ENCODE measurements at places on chromosomes 7 and 10.
A peak's percentile ranks its signal among the peaks of the same experiment; 100 is the strongest.

- no peak for DNase-seq
These were observed 14.5 kb downstream of the CARD11 start for GRCh38 chr7:3029138-3029537.

- DNase-seq = peak; percentile 70
These were observed 53.8 kb upstream of the LRRC4 start for GRCh38 chr7:128084896-128085608.

- DNase-seq = no peak
These were observed 71.6 kb downstream of the HERPUD2 start for GRCh38 chr7:35623381-35623780.

GRCh38 chr7:21948887-21949540 lies 3.3 kb upstream of the CDCA7L start:
- no peak for DNase-seq

- no peak for DNase-seq
These were observed 30.1 kb downstream of the SMNDC1 start for GRCh38 chr10:110274647-110275046.

GRCh38 chr7:25671111-25671510 lies 442.8 kb upstream of the NPVF start:
- no peak for DNase-seq

GRCh38 chr10:104895541-104895940 lies 254.5 kb downstream of the SORCS3 start:
- no peak for DNase-seq

DNA sequence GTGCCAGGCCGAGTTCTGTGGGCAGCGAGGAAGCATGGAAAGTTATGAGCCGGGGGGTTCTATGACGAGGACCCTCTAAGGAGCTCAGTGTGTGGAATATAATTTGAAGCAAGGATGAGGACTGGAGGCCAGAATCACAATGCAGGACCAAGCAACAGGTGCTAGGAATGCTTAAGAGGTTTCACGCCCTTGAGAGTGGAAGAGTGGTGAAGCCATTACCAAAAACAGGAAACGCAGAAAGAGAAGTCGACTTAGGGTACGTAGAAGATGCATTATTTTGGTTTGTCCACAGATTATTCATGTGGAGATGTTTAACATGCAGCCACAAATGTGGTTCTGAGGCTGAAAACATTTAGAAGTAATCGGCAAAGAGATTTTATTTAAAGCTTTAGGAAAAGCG lies 78.7 kb downstream of the PIP4K2A start:
- no peak for DNase-seq

DNA sequence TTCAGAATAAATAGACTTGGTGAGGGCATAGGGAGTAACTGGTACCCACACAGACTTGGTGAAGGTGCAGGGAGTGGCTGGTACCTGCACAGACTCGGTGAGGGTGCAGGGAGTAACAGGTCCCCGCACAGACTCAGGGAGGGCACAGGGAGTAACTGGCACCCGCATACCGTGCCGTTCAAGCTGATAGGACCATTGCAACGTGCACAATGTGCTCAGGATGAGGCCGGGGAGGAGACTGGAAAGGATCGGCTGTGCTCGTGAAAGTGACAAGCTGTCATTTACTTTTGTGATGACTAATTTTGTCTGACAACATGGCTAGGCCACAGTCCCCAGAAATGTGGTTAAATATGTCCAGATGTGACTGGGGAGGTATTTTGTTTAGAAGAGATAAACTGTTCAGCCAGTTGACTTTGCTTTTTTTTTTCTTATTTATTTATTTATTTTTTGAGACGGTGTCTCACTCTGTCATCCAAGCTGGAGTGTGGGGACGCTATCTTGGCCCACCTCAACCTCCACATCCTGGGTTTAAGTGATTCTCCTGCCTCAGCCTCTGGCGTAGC lies 76.2 kb upstream of the NMT2 start:
- no peak for DNase-seq

DNA sequence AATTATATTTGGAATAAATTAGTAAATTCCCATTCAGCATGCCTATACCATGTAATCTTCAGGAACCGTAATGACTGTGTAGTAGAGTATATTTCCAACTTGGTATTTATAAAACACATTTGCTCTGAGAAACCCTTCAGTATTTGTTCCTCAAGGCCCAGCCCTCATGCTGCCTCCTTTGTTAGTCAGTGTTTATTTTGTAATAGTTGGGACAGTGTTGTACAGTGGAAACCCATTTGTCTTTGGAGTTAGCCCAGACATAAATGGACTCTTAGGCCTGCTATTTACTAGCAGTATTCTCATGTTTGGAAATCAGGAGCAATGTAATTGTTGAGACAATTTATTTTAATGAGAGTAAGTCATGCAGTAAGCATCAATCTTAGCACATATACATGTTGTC lies 686.9 kb downstream of the AUTS2 start:
- no peak for DNase-seq

DNA sequence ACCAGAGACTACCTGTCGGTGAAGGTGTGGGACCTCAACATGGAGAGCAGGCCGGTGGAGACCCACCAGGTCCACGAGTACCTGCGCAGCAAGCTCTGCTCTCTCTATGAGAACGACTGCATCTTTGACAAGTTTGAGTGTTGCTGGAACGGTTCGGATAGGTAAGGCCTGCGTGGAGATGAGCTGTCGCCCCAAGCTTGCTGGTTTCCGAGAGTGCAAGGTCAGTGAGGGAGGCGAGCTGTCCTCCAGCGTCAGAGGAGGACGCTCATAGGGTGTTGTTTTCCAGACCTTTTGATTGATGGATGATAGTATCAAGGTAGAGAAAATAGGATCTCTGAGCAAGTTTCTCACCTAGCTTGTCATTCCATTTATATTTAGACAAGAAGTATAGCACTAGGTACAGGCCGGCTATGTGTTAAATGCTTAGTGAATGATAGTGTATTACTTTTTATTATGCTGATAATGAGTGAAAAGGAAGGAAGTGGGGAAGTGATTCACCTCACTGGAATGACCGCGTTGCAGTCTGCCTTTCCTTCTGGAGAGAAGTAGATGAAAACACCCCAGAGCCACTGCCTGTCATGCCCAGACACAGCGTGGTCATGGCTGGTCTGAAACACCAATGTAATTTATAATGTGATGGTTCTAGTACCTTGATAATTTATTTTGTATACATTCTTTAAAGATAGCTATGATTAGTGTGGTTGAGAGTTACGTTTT lies 33.9 kb downstream of the BNIP3 start:
- peak; percentile 81 for DNase-seq

DNA sequence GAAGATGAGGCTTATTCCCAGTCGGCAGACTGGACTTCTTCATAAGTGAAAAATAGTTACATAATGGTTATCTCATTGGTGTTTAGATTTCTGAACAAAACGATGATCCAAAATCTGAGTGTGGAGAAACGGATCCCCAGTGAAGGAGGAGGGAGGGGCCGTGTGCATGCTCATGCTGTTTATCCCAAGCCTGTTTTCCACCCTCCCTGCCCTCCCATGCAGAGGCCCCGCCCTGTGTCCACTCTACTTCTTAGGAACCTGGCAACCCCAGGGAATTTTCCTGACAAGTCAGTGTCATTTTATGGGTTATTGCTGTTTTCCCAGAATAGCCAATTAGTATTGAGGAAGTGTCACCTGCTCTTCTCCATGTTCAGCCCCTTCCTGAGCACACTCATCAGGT lies 174.0 kb downstream of the CELF2 start:
- DNase-seq = no peak

- DNase-seq = no peak
These were observed 110.3 kb downstream of the ZNF248 start for GRCh38 chr10:37747081-37747480.

DNA sequence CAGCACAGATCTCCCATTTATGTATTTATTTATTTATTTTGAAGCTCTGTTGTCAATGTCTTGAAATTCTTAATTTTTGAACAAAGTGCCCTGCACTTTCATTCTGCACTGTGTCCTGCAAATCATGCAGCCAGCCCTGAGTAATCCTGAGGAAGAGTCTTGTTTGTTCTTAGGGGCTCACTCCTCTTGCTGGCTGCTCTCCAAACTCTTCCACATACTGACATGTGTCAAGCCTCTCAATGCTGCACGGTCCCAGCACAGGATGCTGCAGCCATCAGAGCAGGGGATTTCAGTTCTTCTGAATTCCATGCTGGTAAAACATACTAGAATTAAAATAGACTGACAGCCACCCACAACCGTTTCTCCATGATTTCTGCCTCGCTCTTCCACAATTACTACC lies 207.2 kb downstream of the PARD3 start:
- DNase-seq = peak; percentile 51

DNA sequence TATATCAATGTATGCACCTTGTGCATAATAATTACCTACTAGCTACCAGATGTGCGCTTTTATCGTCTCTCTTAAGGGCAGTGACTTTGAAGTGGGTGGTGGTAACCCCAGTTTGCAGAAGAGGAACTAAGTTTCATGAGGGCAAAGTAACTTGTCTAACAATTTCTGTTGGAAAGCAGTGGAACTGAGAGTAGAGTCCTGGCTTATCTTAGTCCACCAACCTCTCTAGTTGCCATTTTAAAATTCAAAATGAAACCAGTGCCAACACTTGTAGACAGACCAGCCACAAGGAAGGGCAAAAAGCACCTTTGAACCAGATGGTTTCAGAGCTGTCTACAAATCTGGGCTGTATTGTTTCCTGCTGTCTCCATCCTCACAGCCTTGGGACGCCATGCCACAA lies 32.0 kb upstream of the RBM20 start:
- no peak for DNase-seq

All from fibroblast of skin of right biceps (primary cell).